ENCODE measurements at places on chromosomes 13 and 19.

DNA sequence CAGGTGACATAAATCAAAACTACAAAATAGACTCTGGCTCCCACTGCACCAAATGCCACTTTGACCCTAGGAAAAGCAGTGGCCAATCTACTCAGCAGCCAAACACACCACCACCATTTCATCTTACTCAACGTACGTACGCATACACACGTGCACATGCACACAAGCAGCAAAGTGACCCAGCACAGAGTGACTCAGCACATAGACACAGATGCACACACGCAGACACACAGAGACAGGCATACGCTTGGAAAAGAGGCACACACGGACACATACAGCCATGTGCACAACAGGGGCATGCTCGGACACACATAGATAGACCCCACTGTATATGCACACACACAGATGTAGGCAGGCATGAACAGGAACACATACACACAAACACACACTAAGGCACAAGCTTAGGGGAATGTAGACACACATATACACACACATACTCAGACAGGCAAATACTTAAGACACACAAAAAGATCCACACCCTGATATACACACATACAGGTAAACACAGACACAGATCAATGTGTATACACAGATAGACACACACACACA is 37.3 kb downstream of the PEPD start:
- no peak for DNase-seq

DNA sequence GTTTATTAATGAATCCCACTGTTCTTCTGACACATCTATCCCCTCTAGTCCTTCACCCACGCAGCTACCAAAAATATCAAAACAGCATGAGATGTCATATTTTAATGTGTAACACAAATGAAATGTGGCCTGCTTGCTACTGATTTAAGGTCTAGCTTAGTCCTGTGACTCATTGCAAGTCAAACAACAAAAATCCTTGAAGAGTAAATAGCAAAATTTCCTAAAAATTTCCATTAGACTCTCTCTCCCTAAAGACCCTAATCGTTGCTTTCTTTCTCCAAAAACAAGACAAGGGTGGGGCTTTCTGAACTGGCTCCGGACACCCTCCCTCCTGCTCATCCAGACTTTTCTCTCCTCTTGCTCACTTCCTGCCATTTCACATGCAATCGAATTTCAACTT is 99.9 kb upstream of the IPO5 start:
- DNase-seq = no peak

DNA sequence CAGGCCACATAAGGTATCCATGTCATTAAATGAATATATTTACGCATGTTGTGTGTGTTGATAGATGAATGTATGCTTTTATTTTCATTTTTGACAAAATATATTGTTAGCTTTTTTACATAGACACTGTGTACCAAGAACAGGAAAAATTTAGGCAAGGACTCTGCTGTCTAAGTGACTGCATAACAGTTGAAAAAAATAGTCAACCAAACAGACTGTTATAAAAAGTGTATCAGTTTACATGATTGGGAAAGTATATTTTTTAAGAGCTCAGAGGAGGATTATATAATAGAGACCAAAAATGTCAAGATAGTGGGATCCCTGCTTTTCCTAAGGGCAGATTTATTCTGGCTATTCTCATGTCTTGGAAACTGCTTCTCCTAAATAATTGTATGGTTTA is 858.0 kb downstream of the SLITRK1 start:
- no peak for DNase-seq

- DNase-seq = no peak
These were observed 46.0 kb downstream of the TNFRSF19 start for GRCh38 chr13:23616228-23616627.

DNA sequence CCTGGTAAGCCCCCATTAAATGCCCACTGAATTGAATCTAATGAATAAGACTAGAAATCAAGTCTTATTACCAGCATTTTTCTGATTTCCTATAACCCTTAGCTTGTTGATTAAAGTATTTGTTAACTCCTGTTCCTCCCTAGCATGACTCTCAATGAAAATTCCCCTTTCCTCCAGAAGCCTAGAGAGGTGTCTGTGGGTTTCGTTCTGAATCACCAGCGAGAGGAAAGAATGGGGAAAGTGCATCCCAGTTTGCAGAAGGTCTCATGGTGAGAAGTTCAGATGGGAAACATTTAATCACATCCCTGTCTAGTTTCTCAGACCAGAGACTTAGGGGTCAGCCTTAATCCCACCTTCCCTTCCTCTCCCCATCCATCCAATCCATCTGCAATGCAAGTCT is 26.9 kb downstream of the POU2F2 start:
- DNase-seq = no peak

- no peak for DNase-seq
These were observed 85.5 kb upstream of the TDRD3 start for GRCh38 chr13:60311527-60311926.

GRCh38 chr13:76917095-76917494 is 30.9 kb upstream of the KCTD12 start:
- no peak for DNase-seq

DNA sequence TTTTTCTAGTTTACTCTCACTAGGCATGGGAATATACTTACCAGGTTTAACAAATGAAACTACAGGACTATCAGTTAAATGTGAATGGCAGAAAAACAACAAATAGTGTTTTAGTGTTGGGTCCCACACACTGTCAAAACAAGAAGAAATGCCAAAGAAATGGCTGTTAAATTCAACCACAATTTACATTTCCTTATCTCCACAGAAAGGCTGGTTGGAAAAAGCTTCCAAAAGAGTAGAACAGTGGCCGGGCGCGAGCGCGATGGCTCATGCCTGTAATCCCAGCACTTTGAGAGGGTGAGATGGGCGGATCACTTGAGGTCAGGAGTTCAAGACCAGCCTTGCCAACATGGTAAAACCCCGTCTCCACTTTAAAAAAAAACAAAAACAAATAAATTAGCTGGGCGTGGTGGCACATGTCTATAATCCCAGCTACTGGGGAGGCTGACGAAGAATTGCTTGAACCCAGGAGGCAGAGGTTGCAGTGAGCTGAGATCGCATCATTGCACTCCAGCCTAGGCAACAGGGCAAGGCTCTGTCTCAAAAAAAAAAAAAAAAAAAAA is 66.5 kb downstream of the SERP2 start:
- no peak for DNase-seq

- no peak for DNase-seq
These were observed 172.4 kb downstream of the LACC1 start for GRCh38 chr13:44051918-44052675.

GRCh38 chr13:32426191-32426989 is 1.5 kb downstream of the N4BP2L1 start:
- DNase-seq = no peak

DNA sequence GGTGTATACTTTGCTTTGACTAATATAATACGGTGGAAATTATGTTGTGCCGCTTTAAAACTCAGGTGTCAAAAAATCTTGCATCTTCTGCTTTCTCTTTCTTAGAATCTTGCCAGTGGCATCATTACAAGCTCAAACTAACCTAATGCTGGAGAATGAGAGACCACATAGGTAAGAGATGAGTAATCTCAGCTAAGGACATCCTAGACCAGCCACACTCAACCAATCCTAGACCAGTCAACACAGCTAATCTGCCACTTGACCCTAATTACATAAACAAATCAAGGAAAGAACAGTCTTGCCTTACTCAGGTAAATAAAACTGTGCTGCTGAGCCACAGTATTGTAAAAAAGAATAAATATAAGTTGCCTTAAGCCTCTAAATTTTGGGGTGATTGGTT is 1323.9 kb upstream of the SPRY2 start:
- DNase-seq = no peak

DNA sequence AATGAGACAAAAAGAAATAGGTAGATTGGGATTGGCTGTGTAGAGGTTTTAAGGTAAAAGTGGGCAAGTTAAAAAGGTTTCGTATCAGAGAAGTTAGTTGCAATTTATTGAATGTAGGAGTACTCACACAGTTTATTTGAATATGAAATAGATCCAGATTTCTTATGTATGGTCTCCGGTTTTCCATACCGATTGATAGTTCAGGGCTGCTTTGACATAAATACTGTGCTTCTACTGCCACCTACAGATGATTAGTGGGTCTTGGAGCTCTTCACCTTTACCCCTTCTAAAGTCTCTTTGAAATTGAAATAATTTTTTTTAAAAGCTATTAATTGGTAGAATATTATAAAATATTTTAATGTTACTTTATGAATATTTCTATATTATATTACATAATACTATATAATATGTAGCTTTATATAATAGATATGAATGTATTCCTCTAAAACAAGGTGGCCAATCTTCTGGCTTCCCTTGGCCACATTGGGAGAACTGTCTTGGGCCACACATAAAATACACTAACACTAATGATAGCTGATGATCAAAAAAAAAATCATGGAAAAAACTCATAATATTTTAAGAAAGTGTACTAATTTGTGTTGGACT is 7.7 kb upstream of the GPR18 start:
- DNase-seq = no peak

DNA sequence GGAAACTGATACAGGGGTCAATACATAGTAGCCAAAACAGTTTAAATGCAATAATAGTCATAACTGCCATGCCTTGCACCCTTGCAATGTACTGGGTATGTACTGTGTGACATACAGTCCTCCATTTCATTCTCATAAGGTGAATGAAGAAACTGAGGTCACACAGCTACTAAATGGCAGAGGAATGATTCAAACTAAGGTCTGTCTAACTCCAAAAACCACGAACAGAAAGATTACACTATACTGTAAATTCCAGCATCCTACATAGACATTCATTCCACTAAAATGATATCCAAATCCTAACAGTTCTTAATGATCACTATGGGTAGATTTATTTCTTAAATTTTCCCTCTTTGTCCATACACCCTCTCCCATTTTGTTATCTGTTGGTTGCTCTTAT is 238.1 kb upstream of the SERP2 start:
- DNase-seq = no peak

GRCh38 chr13:79681069-79681468 is 200.1 kb downstream of the NDFIP2 start:
- DNase-seq = no peak

DNA sequence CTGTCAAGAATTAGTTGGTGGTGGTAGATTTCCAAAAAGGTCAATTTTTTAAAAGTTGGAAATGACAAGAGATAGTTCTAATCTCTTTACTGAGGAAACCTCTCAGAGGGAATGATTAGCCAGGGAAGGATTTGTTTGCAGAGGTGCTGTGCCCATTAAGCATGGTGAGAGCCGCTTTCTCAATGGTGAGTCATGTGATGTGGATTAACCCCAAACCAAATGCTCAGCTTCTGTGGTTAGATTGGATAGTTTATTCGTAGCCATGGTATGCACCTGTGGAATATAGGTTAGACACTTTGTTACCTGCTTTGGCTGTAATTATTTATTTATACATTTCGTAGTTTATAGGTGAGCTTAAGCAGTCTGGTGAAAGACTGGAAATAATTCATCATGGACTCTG is 7.1 kb downstream of the HNRNPM start:
- no peak for DNase-seq

DNA sequence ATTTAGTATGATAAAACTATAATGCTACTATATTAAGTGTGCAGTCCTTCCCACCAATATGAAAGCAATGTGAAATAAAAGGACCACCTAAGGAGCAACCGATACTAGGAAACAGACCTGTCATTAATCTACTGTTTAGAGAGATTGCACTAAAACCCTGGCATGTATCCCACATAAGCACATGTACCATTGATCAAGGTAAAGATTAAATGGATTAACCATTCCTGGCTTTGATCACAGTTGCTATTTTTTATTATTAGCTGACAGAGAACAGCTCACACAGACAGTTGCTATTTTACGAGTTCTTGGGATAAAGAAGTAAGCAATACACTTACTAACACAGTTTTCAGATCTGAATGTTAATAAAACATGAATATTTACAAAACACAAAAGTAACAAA is 57.7 kb upstream of the ZDHHC20 start:
- DNase-seq = no peak

DNA sequence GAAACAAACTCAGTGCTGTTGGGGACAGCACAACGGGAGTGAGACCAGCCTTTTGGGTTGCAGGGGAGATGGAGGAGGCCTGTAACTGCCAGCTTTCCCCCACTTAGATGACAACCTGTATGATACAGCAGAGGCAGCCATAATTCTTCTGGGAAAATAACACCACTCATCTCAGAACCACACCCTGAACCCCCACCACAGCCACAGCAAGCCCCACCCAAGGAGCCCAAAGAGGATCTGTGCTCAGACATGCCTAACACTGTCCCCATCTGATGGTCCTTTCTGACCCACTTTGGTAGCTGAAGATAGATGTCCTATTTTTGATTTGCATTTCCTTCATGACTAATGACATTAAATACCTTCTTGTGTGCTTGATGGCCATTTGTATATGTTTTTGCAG is 15.4 kb downstream of the LGALS13 start:
- no peak for DNase-seq

DNA sequence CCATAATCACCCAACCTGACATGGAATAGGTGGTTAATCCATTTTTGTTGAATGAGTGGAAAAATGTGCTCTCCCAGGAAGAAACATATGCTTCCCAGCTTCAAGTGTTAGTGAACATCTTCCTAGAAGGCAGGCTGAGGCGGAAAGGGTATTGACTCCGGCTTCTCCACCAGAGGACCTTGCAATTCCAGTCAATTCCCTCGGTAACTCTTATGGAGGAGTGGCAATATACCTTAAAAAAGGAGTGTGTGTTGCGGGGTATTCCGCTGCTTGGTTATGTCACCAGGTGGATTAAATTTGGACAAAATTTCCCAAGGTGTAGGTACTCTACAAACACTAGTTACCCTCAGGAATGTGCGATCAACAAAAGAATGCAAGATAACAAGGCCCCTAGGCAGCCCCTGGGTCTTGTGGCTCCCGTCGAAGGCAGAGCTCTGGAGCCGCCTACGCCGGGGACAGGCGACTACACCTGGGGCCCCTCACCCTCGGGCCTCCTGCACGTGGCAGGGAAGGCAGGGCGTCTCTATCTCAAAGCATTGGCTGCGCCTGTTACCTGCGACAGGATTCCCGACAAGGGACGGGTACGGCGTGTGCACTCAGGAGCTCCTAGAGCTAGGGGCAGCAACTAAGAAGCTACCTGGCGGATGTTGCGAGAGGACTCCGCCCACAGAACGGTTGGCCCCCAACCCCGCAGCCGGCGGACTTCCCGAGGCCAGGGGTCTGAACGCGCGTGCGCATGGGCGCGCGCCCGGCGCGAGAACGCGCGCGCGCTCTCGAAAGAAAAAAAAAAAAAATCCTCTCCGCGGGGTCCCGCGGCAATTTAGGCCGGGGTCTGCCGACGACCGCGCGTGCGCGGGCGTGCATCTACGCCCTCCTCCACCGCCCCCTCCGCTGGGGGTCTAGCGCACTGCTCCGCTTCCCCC is at the start of gene WDR87:
WDR87 (minus strand) TSS at position 649 of the 923 bp plus-strand sequence. CDS start 8,355 bp downstream, outside the sequence.
- DNase-seq = no peak

- DNase-seq = no peak
These were observed 51.1 kb downstream of the GARRE1 start for GRCh38 chr19:34305221-34306083.

GRCh38 chr13:23279321-23279720 is 98.5 kb downstream of the SGCG start:
- DNase-seq = no peak

All from esophagus squamous epithelium (tissue), 5 donors.